ENCODE measurements at places on chromosomes 2 and 18.

DNA sequence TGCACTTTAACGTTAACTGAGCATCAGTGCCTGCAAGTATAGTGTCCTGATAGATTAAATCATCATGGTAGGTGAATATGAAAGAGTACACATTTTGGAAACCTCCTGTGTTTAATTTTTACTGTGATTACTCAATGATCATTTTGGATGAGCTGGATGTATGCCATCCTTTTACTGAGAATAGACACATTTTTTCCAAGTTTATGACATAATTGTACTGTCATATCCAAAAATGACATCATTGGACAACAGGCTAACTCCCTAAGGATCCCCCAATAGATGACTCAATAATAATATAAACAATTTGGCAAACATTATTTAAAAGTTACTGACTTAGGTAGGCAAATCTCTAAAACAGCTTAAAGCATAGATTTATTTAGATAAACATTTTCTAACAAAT, 410.8 kb upstream of the REG3G start:
- DNase-seq = no peak

DNA sequence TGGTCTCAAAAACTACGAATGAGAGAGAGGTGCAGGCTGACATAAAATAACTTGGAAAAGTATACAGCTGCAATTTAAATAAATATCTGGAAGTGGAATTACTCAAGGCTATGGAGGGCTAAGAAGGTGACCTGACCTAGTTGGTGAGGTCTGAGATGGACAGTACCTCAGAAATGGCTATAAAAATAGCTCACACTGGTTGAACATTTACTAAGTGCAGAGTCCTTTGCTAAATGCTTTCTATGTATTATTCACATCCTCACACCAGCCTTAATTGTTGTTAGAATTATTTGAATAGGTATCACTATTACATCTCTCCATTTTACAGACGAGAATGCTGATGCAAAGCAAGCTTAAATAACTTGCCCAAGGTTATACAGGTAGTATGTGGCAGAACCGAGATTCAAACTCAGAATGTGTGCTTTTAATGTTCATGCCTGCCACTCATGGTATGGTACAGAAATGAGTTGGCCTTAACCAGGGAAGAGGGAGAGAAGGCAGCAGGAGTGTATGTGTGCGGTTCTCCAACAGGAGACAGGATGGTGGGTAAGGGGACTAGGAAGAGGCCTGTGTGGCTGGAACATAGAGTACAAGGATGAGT, 37.4 kb downstream of the MRPL44 start:
- DNase-seq = no peak

- DNase-seq = no peak
These were observed 419.6 kb upstream of the POU3F3 start for GRCh38 chr2:104434318-104434792.

DNA sequence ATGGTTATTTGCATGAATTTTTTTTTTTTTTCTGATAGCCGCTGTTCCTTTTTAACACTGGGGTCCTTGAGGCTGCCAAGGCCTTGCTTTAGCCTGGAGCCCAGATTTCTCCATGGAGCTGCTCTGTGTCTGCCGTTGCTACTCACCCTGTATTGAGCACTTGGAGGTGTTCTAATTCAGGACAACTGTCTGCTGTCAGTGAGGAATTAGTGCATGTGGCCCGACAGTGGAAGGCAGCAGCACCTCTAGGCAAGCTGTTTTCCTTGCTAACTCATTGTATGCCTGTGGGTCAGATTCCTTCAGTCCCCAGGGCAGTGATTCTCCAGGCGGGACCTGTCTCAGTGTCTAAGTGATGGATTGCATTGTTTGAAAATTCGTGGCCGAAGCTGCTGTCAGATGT, 147.7 kb upstream of the DPP10 start:
- no peak for DNase-seq

GRCh38 chr2:64681479-64681967, 27.8 kb upstream of the SERTAD2 start:
- no peak for DNase-seq

GRCh38 chr2:163808406-163808805, 72.6 kb upstream of the FIGN start:
- no peak for DNase-seq

DNA sequence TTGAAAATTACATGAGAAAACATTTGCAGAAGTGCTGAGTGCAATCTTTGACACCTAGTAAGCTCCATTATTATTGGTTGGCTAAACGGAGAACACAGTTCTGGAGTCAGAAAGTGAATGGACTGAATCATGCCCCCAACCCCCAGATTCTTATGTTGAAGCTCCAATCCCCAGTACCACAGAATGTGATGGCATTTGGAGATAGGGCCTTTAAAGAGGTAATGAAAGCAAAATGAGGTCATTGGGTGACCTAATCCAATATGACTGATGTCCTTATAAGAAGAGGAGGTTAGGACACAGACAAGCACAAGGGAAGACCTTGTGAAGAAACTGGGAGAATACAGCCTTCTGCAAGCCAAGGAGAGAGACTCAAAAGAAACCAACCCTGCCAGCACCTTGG, 200.9 kb upstream of the EPAS1 start:
- DNase-seq = no peak

Data from CD4-positive, alpha-beta T cell treated with Interleukin-4 for 1 hour (primary cell).